ENCODE measurements at places on chromosomes 12 and 14.

GRCh38 chr14:68841016-68841809 lies 48.3 kb upstream of the ZFP36L1 start:
- no peak for DNase-seq

- DNase-seq: no peak
Observed at GRCh38 chr14:39381366-39381765, 50.9 kb downstream of the FBXO33 start.

DNA sequence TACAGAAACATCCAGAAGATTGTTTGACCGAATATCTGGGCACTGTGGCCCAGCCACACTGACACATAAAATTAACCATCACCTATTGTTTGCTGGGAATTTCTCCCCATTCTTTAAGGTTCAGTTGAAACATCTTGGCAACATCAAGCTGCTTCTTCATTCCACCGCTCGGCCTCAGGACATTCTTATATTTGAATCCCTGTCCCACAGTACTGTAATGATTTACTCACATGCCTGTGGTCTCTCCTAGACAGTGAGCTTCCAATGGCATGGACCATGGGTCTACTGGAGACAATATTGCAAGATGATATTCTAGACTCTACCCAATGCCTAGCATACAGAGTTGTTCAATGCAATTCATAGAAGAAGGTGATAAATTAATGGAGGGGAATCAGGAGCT lies 56.1 kb downstream of the EMP1 start:
- DNase-seq: no peak

DNA sequence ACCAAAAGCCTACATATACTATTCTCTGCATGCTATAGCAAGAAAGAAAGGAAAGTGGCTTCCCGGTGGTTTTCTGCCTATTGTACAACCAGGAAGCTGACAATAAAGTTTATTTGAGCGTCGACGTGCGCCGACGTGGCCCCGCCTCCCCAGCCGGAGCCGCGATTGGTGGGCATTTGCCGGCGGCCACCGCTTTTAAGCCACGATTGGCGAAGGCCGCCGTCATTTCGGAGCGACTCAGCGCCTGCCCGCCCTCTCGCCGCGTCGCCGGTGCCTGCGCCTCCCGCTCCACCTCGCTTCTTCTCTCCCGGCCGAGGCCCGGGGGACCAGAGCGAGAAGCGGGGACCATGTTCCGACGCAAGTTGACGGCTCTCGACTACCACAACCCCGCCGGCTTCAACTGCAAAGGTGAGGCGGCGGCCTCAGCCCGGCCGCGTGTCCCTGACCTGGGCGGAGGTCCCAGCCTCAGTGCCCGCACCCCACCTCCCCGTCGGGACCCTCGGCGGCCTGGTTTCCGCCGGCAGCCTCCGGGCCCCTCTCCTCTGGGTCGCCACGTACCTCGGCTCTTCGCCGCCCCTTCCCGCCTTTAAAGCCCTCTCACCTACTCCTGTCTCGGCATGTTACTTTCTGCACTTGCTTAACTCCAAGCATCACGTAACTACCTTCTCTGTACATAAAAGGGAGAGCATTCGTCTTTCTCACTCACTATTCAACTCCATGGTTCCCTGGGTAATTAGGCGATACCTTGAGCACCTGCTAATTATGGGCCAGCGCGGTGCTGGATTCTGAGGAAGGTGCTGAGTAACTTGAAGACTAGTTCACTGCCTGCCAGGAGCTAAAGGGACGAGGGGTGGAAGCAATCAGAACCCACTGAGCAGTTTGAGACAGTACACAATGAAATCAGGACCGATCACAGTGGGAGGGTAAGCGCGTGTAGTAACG lies at the start of gene RTRAF:
RTRAF (plus strand) TSS at position 254 of the 942 bp plus-strand sequence; CDS start at position 348, 94 bp downstream.
- peak; percentile 85 for DNase-seq

- DNase-seq: no peak
Observed at GRCh38 chr12:132708150-132708549, 2.5 kb upstream of the PGAM5 start.
